Ammon's horn (tissue), 1 donor: ENCODE measurements at places on chromosomes 5 and 9.

DNA sequence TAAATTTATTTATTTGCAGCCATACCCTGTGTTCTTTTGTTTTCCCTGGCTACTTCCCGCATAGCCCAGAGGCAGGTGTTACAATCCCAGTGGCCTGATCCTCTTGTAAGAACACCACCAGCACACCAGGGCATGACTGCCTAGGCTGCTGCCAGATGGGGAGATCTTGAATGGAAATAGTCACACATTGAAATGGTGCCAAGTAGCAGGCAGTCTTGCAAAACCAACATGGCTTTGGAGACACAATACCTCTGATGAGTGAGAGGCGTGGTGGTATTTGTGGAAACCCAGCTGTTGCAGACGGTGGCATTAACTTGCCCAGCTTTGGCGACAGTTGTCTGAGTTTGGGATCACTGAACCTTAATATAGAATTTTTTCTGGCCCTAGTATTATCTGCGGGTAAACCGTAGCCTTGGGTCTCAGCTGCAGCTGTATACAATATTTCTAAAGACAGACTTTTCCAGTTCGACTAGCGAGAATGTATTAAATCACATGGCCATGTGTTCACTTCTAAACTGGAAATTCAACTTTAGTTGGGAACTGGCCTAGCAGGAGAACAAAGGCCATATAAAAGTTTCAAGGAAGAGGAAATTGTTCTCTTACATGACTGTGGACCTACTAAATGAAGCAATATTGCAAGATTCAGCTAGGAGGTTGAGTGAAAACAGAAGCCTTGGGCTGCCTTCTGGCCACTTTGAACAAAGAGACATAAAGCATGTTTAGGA is 277.0 kb downstream of the SMARCA2 start:
- DNase-seq = no peak

DNA sequence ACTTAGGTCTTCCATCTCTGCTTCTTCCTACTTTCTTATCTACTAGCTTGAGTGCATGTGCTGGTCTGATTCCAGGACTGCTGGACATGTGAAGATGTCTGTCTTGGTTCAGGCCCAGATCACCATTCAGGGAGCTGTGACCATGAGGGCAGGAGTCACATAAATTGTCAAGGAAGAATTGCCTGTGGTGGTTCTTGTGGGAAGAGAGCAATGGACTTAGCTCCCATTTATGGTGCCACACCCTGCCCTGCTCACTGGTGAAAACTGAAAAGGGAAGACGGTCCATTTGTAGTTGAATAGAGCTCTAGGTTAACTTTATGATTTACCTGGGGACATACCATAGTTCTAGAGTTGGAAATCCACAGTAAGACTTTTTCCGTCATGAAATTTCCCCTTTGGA is 244.3 kb upstream of the ZNF608 start:
- no peak for DNase-seq

- DNase-seq = no peak
Observed at GRCh38 chr9:134455021-134455471, 128.8 kb downstream of the RXRA start.

DNA sequence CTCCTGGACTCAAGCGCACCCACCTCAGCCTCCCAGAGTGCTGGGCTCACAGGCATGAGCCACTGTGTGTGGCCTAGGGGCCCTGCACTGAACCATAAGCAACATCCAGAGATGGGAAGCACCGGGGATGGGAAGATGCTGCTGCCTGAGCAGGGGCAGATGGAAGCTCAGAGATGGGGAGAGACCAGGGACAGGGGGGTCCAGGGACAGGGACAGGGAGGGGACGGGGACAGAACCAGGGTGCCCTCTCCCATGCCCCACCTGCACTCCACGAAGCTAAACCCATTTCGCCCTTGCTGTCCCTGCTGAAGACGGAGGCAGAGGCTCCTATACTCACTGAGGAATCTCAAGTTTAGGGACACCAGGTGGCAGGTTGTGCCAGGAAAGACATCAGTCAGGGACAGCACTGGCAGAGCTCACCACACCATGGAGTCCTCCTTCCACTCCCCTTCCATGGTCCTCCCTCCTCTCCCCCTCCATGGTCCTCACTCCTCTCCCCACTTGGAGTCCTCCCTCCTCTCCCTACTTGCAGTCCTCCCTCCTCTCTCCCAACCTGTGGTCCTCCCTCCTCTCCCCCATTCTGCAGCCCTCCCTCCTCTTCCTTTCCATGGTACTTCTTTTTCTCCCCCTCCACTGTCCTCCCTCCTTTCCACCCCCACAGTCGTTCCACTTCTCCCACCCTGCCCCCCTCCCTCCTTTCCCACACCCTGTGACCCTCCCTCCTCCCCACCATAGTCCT is 45.5 kb upstream of the LRRC14B start:
- DNase-seq = no peak

GRCh38 chr5:133155326-133155969 is 103.6 kb downstream of the HSPA4 start:
- DNase-seq = no peak

DNA sequence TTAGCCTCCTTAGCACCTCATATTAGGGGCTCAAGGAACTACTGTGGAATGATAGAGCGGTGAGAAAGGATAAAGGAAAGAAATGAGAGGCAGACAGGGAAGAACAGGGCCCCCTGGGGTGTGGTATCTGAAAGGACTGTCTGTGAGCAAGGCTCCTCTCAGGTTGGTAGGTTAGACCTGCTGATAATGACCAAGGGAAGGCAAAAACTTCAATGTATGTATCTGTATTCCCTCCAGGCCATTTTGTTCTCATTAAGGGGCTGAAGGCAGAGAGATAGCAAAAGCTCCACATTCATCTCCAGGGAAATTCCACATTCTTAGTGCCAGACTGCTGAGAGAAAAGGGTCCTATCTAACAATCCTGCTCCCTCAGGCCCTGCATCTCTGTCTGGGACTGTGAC is 28.6 kb downstream of the TRIM32 start:
- no peak for DNase-seq

- DNase-seq = no peak
Observed at GRCh38 chr5:14261856-14262611, 118.9 kb downstream of the TRIO start.

- DNase-seq = no peak
Observed at GRCh38 chr5:124790895-124791732, 44.7 kb upstream of the ZNF608 start.

- peak; percentile 29 for DNase-seq
Observed at GRCh38 chr5:17218353-17219005, 1.0 kb downstream of the BASP1 start.

DNA sequence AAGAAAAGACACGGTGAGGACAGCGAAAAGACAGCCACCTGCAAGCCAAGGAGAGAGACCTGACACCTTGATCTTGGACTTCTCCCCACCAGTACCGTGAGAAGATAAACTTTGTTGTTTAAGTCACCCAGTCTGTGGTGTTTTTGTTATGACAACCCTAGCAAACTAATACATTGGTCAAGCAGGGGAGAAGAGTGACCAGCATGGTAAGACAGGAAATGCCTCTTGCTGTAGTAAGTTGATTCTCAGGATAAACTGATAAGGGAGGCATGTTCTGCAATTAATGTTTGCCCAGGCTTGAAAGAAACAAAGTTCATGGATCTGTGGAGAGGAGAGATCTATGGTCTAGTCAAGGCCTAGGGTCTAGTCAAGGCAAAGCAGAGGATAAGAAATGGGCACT is 801.2 kb downstream of the MAT2B start:
- no peak for DNase-seq

DNA sequence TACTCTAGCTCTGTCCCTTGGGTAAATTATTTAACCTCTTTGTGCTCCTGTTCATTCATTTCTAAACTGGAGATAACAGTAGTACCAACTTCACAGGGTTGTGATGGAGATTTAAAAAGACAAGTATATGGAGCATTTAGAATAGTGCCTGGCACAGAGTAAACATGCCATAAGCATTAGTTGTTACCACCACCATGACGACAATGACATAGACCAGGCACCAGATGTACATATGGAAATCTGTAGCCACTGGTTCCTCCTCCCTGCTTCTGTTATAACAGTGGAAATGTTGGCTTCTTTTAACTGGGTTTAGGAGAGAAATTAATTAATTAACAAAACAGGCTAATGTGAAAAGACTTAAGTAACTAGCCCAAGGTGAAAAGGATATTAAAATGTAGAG is 217.5 kb downstream of the DENND1A start:
- no peak for DNase-seq

- peak; percentile 67 for DNase-seq
Observed at GRCh38 chr5:191036-191948, at the start of gene LRRC14B. LRRC14B (plus strand) TSS chr5:191495; CDS start chr5:191539, 44 bp downstream.

DNA sequence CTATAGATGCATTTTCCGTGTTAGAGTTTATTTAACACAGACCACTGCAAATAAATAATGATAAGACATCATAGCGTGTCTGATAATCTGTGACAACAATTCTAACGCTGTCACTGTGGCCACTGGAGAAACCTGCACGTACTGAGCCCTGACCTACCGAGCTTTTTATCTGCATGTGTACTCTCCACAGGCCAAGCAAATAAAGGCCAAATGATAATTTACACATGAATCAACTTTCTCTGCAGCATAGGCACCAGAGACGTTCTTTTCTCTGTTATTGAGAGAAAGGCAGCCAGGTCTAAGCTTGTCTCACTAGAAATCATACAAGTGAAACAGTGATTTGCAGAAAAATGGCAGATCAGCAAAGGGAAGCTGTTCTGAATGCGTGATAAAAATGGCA is 75.8 kb downstream of the POU5F2 start:
- DNase-seq = no peak

GRCh38 chr5:35651002-35651756 is 33.5 kb downstream of the SPEF2 start:
- DNase-seq = peak; percentile 47

DNA sequence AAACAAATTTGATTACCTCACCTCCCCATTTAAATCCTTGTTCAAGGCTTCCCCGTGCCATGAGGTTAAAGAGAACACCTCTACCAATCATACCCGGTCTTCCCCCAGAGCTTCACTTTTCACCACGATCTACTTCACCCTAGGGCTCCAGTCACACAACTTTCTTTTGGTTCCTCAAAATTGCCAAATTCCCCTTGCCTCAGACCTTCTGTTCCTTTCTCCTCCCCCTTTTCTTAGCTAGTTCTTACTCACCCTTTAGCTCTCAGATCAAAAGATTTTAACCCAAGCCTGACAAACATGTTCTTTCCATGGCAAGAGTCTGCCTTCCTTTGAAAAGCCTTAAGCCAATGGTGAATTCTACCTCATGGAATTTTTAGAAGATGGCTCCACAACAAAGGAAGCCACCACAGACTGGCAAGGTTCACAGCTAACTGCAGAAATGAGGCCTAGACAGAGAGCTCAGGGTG is 56.7 kb downstream of the MAPKAP1 start:
- no peak for DNase-seq

GRCh38 chr5:10857338-10857733 is 96.3 kb upstream of the DAP start:
- DNase-seq = no peak

DNA sequence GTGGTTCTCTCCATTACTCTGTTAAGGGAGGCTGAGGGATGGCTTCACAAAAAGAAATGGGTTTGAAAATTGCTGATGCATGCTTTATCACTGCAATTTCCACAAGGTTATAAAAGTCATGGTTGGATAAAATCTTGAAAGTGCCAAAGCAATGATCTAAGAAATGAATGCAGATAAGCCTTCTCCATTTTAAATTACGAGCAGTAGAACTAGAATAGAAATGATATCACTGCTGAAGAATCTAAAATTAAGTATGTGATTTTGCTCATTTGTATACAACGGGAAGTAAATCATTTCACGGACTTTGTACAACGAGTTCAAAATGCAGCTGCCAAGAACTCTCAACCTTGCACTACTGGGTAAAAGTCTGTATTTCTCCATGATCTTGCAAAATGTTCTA is 299.0 kb downstream of the PRELID2 start:
- no peak for DNase-seq

GRCh38 chr9:129464972-129465833 is 155.7 kb downstream of the C9orf50 start:
- no peak for DNase-seq

DNA sequence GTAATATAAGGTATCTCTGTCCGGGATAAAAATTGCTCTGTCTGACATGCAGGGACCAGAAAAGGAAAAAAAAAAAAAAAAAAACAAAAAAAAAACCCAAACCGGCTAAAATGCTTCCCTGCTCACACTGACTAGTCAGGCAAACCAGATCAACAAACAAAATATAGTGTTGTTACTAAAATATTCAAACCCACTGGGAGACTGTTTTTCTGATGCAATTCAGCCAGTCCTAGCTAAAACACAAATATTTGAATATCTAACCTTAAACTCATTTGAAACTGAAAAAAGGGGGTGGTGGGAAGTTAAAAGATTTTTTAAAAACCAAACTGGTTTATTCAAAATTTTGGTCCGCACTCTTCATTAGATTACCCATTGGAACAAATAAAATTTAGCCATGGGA is 61.0 kb downstream of the APBA1 start:
- no peak for DNase-seq

GRCh38 chr5:169004551-169004950 is 296.4 kb downstream of the SLIT3 start:
- DNase-seq = no peak

- no peak for DNase-seq
Observed at GRCh38 chr9:2116073-2116472, 100.9 kb downstream of the SMARCA2 start.

DNA sequence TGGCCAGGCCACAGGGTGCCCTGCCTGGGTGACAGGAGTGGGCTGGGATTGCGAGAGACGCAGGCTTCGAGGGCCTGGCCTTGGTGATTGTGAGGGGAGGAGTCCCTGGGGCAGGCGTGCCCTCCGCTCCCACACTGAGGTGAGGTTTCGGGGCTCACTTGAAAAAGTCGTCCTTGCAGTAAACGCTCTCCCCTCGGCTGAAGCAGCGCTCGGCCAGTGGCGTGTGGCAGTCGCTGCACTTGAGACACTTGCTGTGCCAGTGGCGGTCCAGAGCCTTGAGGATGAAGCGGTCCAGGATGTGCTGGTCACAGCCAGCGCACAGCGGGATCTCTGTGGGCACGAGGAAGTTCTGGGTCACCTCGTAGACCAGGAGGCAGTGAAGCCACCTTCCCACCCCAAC is 4.5 kb downstream of the LHX3 start:
- no peak for DNase-seq

GRCh38 chr5:34657274-34657921 is 1.3 kb downstream of the RAI14 start:
- DNase-seq = peak; percentile 18

- peak; percentile 5 for DNase-seq
Observed at GRCh38 chr5:80825786-80826460, 134.2 kb upstream of the RASGRF2 start.

DNA sequence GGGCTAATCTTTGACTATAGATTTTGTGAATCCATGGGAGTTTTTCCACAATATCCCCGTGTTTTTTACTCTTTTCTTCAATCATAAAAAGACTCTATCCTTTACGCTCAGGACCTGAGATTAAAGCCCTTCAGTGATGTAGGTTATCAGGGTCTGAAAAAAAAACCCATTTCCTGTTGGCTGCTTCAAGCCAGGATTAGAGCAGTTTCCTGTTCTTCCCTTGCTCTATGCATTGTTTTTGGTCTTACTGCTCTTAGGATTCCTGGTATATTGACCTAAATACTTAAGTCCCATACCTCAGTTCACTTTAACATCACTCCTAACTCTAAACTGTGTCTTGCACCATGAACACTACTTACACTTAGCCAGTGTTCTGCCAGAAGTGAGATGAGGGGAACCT is 319.3 kb upstream of the CHD1 start:
- DNase-seq = no peak

GRCh38 chr5:122384739-122385235 is 72.8 kb downstream of the SNCAIP start:
- DNase-seq = no peak

- peak; percentile 33 for DNase-seq
Observed at GRCh38 chr5:55410845-55411244, 103.1 kb downstream of the MTREX start.
